ENCODE measurements at places on chromosomes 12 and 14.

DNA sequence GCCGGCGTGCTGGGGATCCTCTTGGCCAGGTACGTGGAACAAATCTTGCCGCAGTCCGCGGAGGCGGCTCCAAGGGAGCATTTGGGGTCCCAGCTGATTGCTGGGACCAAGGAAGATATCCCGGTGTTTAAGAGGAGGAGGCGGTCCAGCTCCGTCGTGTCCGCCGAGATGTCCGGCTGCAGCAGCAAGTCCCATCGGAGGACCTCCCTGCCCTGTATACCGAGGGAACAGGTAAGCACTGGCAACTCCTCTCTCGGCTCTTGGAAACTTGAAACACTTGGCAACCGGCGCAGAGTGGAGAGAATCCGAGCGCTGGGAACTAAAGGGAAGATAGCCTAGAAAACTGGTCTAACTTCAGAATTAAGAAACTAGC is 1.7 kb downstream of the PDE3A start:
- DNase-seq, result no peak

GRCh38 chr12:39173726-39174125 is 268.3 kb upstream of the CPNE8 start:
- DNase-seq, result no peak

GRCh38 chr14:105292826-105293711 is 7.7 kb downstream of the BRF1 start:
- no peak for DNase-seq

GRCh38 chr12:19484738-19485137 is 45.4 kb downstream of the AEBP2 start:
- no peak for DNase-seq

DNA sequence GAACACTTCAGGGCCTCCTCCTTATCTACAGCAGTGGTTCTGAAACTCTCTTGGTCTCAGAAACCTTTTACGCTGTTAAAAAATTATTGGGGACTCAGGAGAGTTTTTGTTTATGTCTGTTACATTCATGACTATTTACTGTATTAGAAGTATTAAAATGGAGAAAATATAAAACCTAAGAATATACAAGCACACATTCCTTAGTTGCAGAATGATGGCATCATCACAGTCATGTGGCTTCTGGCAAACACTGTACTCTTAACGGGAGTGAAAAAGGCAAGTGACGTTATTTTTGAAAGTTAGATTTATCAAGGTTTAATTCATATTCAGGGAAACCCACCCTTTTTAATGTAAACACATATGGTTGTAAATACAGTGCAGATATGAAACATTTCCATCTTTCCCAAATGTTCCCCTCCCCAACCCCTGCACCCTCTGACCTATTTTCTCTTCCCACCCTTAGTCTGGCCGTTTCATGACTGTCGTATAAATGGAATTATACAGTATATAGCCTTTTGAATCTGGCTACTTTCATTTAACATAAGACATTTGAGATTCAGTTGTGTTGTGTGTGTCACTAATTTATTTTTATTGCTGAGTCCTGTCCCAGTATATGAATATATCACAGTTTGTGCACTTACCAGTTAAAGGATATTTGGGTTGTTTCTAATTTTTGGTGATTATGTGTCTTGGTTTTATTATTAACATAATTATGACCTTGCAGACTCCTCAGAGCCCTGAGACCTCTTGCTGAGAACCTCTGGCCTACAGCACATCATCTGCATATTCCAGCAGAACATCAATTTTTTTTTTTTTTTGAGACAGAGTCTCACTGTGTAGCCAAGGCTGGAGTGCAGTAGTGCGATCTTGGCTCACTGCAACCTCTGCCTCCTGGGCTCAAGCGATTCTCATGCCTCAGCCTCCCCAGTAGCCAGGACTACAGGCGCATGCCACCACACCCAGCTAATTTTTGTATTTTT is 457.0 kb downstream of the PCNX1 start:
- DNase-seq, result no peak

- no peak for DNase-seq
Observed at GRCh38 chr12:97680751-97681150, 218.1 kb downstream of the RMST start.

DNA sequence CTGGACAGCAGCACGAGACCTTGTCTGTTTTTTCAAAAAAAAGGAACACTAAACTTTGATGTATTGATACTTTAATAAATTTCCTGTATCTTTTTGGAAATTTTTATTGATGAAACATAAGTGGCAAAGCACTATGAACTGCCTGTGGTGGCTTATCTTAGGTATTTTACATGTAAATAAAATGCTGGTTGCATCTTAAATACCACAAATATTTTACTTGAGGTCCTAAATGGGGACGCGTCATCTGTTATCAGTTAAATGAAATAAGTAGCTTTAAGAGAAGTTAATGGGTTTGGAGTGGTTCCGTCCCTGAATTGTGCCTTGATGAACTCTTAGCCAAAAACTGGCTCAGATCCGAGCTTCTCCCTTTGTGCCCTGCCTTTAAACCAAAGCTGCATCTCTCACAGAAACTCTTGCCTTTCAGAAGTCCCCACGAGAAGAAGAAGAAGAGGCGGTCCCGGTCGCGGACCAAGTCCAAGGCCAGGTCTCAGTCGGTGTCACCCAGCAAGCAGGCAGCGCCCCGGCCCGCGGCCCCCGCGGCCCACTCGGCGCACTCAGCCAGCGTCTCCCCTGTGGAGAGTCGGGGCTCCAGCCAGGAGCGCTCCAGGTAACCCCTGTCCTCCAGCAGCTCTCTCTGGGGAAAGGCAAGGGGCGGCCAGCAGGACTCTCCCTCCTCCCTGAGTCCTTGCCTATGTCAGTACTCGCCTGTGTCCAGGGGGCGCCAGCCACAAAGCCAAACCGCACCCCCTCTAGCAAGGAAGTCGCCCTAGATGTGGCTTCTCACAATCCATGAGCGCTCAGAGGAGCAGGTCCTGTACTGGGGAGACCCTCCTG is 31.2 kb upstream of the MMP17 start:
- DNase-seq, result no peak

DNA sequence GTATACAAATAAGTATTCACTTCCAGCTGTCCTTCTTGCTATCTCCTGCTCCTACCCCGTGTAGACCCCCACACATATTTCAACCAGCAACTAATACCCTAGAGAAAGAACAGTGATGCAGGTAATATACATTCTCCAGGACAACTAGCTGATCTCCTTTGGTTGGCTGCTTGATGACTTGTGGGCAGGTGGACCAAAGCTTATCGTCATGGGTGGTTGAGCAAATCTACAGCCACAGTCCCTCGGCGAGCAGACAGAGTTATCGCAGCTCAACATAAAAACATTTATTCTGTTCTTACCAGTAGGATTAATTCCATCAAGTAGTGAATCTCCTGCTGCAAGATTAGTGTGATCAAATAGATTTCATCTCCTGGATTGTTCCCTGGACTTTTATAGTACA is 314.3 kb downstream of the TMEM132D start:
- DNase-seq, result no peak

DNA sequence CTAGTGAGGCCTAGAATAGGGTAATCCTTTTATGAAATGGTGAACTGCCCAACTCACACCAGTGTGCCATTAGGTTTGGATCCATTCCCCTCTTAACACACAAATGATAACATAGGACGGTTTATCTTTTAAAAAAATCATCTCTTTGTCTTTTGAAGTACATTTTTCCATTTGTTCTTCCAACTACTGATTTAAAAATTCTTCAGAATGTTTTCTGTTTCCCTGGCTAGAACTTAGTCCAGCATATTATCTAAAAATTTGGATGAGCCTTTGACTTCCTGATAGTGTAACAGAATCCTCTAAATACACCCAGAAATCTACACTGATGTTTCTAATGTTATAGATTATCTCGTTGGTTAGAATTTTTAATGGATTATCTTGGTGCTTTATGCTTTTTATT is 249.7 kb upstream of the NPAS3 start:
- no peak for DNase-seq

DNA sequence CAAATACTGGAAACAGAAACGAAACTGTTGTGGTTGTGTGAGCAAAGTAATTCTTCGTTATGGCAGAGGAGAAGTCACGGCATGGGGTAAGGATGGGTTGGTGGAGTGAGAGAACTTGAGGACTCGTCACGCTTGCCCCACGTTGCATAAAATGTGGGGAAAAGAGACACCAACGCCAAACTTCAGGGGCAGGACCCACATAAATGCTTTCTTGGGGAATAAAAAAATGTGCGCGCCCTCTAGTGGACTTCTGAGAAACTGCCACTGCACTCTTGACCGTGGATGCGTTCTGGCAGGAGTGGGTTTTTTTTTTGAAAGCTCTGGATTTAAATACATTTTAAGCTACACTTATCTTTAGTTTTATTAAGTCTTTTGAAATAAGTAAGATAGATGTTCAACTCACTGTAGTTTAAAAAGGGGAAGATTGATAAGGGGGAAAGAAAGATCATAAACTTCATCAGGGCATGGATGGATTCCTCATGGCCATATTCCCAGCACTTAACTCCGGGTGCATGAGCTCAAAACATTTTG is 4.1 kb upstream of the IGF1 start:
- no peak for DNase-seq

- no peak for DNase-seq
Observed at GRCh38 chr12:113852695-113853490, 113.2 kb downstream of the RBM19 start.

GRCh38 chr12:94768398-94769046 is 118.2 kb upstream of the TMCC3 start:
- DNase-seq, result no peak

DNA sequence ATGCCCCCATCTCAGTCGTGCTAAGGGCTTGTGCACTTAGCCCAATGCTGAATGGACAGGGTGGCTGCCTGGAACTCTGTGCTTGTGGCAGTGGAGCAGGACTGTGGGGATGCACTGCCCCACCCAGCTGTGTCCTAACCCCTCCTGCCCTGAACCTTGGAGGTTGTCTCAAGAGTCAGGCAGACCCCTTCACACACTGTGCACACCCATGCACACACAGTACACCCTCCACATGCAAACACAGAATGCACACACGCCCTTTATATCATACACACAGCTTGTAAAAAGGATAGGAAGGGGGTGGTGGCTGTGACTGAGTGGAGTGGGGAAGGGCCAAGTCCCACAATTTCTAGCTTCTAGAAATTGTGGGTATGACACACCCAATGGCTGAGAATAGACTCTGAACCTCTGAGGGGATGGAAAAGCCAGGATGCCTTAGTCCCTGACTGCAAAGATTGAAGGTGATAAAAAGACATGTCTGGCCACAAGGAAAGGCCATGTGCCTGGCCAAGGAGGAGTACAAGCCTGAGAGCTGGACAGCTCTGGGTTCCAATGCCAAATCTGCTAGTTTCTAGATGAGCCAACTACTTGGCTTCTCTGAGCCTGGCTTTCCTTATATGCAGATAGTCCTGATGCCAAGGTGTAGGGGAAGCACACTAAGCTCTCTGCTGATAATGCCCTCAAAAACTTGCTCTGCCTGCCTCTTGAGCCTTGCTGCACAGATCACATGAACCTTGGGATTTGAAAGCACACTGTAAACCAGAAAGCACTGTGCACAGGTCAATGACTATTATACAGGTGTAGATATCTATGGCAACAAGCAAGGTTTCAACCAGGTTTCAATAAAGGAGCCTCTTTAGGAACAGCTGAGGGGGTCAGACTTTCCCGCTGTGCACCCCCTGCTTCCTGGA is 8.4 kb downstream of the KRT8 start:
- no peak for DNase-seq

GRCh38 chr12:94426049-94426448 is 33.6 kb downstream of the CEP83 start:
- DNase-seq, result no peak

DNA sequence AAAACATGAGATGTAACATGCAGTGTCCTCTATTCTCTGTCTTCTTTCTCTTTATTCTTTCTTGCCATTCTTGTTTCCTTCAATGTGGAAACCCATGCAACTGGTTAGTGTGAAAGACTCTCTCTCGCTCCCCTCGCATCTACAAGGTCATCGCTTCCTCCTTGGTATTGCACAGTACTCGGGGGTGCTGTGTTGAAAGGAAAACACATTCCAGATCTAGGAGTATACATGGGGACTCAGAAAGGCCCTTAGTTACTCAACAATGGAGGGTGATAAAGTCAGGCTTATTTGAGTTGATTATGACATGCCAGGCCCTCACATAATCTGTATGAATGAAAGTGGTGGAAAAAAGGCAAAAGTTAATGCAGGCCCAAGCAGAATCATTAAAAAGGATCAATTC is 75.5 kb upstream of the OVCH1 start:
- no peak for DNase-seq

DNA sequence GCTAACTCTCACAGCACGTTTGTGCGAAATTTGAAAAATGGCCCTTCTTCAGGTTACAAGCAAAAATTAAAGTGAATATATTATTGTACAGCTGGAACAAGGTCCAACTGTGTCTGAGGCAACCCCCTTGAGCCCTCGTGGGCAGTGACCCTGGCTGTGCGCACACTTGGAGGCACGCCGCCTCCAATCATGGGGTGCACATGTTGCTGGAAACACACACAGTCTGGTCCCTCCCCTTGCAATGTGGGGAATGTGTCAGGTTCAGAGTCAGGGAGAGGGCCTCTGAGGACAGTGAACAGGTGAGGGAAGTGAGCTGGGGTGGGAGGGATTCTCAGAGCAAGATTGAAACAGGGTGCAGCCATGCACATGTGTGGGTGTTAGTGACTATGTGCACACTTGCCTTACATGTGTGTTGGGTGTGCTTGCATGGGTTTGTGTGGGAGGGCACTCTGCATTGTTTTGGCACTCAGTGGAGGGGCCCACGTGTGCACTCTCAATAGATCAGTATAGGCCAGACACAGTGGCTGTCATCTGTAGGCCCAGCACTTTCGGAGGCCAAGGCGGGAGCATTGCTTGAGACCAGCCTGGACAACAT is 9.6 kb downstream of the TSPAN9 start:
- no peak for DNase-seq

GRCh38 chr14:75717729-75718128 is 56.7 kb downstream of the TTLL5 start:
- DNase-seq, result no peak

DNA sequence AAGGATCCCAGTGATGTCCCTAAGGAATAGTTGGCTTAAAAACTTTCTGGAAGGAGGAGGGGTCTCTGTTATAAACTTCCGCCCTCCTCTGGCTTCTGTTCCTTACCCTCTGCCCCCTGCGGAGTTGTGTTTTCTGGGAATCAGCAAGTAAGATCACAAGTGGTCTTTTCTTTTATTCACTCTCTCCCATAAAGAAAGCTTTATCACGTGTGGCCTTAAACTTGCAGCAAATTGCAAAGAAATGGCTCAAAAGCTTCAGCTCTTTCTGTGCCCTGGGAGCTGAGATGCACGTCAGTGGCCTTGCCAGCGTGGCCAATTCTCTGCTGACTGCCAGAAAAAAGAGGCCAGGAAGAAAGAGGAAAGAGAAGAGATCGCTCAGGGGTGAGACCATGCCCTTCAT is at the start of gene SLCO1C1:
SLCO1C1 (plus strand) TSS at position 101 of the 400 bp plus-strand sequence. CDS start 4,245 bp downstream, outside the sequence.
- no peak for DNase-seq

- no peak for DNase-seq
Observed at GRCh38 chr14:92729634-92730358, 18.6 kb downstream of the LGMN start.

Data from GM12891 (cell line).